CD4-positive, alpha-beta T cell treated with Interleukin-6 for 4 hours (primary cell): ENCODE measurements at places on chromosomes 7 and 10.

DNA sequence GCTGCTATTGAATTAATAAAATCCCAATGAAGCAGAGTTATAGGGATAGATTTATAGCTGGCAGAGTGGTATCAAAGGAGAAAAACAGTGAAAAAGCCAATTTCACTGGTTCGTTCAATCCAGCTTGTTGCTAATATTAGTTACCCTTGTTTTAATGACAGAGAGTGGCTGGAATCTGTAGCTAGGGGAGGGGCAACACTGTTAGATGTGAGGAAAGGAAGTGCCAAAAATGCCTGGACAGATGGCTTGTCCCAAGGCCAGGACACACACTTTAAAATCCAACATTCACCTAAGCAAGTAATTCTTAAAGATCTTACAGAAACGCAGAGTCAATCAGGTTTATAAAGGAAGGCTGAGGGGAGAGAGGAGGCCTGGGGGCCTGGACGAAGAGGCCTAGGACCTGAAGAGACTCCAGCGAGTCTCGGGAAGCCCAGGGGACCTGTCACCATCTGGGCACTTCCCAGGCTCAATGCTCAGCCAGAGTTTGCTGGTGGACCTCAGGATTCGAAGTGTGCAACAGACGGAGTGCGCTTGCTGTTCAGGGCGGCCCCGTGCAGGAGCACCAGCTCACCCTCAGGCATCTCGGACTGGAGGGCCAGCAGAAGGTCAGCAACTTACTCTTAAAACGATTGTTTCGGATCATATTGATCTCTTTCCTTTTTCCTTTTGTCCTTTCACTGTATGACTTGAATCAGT lies 36.7 kb downstream of the TMEM248 start:
- no peak for DNase-seq

- DNase-seq, result no peak
Observed at GRCh38 chr10:132653721-132654120, 116.1 kb downstream of the INPP5A start.

- DNase-seq, result no peak
Observed at GRCh38 chr7:126662856-126663255, 589.9 kb downstream of the GRM8 start.

- no peak for DNase-seq
Observed at GRCh38 chr7:22387583-22387982, 30.6 kb upstream of the RAPGEF5 start.

GRCh38 chr7:37028909-37029440 lies 304.7 kb upstream of the AOAH start:
- peak; percentile 13 for DNase-seq

GRCh38 chr10:60043561-60044241 lies 137.3 kb upstream of the CCDC6 start:
- DNase-seq, result no peak

DNA sequence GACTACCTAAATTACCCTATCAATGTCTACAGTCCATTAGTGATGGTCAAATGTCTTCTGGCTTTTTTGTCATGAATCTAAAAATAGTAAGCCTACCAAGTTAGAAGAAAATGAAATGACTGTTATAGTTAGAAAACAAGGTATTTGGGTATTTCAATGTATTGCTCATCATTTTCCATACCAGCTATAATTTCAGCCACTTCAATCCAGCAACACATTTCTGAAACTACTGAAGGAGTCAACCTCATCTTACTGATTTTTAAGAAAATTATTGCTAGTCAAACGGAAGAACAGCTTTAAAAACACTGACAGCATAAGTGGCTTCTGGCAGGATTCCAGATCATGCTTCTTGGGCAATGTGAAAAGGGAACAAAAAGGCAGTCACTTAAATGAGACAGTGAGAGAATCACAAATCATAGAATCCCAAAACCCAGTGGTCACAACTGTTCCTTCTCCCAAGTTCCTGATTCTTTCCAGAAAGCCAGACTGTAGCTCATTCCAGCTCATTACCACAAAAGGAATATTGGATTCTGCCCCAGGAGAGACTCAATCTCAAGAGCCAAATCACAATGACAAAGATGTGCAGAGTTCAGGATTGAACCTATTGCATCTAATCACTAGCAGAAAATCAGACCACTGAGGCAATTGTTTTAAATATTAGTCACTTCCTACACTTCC lies 61.2 kb upstream of the LRRN3 start:
- peak; percentile 64 for DNase-seq

DNA sequence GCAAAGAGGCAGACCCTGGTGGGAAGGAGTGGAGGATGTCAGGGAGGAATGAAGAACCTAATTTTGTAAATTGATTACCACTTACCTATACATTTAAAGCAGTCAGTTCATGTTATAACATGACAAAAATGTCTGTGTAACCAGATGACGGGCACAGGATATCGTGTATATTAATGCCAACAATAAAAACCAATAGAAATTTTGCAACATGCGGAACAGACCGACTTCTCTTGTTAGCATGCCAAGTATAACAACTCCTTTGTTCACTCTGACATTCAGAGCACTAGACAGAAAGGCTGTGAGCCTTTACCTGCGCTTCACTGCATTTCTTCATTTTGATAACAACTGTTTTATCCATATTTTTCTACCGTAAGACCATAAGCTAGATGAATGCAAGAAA lies 29.9 kb downstream of the CDK6 start:
- DNase-seq, result no peak

- DNase-seq, result no peak
Observed at GRCh38 chr10:42896735-42897134, 114.1 kb downstream of the BMS1 start.

- no peak for DNase-seq
Observed at GRCh38 chr7:130723784-130724183, 10.2 kb downstream of the KLF14 start.
